ENCODE measurements at places on chromosomes 5 and 9.

DNA sequence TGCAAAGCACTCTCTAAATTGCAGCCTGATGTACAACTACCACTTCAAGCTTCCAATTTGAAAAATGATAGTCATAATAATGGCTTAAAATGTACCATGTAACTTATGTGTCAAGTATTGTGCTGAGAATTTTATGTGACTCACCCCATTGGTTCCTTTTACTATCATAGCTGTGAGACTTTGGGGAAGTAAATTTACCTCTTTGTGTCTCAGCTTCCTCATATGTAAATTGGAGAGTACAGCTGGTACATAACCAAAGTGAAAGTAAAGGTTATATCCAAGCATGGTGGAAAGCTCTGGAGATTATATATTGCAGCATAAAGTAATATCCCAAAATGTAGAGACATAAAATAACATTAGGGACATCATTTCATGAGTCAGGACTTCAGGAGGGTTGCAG, 2200.4 kb upstream of the C9orf72 start:
- DNase-seq: no peak

GRCh38 chr9:128921881-128922763, 1.3 kb downstream of the PHYHD1 start:
- no peak for DNase-seq

DNA sequence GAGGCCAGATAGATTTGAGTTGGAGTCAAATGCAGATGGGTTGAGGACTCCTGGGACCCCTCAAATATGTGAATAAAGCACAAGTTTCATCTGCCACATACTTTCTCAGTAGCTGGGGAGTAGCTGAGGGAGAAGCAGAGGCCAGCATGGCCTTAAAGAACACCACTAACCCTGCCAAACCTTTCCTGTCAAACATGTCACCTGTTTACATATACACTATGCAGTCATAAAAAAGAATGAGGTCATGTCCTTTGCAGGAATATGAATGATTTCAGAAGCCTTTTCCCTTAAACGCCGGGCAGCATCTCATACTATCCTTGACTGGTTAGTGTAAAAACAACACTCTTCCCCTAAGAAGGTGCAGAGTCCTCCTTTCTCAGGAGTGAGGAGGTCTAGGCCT, 25.2 kb upstream of the HSD17B4 start:
- DNase-seq: no peak

DNA sequence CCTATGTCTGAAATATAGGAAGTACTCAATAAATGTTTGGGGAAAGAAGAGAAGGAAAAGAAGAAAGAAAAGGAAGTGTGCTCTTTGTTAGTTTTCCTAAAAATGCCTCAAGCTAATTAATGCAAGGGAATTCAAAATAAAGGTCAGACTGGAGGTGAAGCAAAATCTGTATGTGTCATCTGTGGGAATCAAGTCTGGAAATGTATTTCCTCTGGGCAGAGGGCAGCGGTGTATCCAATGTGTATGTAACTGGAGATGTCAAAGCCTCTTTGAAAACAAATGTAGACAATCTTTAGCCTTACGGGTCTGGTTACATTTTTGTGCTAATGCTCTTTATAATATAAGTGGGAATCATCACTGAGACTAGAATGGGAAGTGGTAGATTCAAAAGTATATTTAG, 471.4 kb downstream of the MAN2A1 start:
- no peak for DNase-seq

GRCh38 chr5:146681585-146682105, 165.7 kb upstream of the GPR151 start:
- no peak for DNase-seq
